ENCODE measurements at places on chromosomes 2 and 18.

DNA sequence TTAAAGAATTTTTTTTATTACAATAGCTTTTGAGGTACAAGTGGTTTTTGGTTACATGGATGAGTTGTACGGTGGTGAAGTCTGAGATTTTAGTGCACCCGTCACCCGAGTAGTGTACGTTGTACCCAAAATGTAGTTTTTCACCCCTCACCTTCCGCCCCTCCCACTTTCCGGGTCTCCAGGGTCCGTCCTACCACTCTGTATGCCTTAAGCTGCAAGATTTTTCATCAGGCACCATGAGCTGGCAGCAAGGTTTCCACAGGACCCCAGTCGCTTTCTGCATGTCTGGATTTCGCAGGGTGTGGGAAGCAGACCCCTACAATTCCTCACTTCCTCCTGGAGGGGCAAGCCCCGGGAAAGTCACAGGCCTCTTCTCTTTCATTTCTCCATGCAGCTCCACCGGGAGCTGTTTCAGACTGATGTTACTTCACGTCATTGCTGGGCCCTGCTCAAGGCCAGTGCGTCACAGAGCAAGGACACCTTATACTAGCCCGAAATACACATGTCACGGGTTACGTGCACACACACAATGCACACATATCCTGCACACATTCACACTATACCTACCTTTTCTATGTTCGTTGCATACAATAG is 179.1 kb downstream of the ZFP36L2 start:
- DNase-seq: no peak

DNA sequence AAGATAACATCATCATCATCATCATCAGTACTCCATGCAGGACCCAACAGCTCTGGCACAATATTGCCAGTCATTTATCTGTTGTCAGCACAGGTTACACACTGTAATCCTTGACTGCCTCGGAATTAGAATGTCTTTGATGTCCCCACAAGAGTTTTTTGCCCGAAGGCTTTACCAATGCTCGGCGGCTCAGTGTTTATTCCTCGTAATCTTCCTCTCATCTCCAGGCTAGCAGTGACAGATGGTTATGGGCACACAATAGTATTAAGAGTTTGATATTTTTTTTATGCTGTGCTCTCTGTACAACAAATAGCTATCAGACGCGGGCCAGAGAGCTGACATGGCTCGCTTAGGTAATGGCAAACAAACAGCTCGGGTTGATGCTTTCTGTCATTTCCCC is 515.2 kb downstream of the ZEB2 start:
- no peak for DNase-seq

DNA sequence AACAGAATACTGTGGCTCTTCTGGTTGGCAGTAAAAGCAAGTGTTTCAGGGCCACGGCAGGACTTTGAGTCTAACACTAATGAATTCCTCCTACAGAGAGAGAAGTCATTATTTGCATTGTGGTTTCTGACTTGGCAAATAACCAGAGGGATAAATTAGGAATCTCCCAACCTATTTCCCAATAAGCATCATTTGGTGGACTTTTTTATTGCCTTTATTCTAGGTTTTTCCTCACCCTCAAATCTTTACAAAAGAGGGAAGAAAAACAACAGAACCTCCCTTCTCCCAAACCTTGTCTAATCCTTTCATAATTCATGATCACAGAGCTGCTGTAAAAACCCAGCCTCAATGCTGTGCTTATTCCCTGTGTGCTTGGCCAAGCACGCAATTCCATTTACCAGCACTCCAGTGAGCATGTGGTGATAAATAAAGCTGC is 179.7 kb downstream of the AGPS start:
- DNase-seq: no peak

DNA sequence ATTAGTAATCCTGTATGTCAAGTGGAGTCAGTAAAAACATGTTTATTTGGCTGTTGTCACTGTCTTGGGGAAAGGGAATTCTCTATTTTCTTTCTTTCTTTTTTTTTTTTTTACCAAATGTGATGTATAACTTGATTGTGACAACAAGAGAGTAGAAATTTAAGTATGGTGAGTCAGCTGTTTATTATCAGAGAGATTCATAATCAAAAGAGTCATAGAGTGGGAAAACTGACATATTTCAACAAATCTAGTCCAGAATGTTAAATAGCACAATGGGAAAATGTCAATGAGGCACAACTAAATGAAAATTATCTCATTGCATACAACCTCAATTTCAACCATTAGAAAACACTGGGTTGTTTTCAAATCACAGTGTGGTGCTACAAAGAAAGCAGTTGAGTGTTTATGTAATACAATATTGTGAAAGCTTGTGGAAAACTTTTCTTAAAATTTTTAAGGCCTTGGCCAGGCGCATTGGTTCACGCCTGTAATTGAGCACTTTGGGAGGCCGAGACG is 111.9 kb upstream of the DTNA start:
- no peak for DNase-seq

- peak; percentile 48 for DNase-seq
Measured at GRCh38 chr2:101205521-101206479, 46.9 kb upstream of the CNOT11 start.
